ENCODE measurements at places on chromosomes 12 and 14.
A peak's percentile ranks its signal among the peaks of the same experiment; 100 is the strongest.

DNA sequence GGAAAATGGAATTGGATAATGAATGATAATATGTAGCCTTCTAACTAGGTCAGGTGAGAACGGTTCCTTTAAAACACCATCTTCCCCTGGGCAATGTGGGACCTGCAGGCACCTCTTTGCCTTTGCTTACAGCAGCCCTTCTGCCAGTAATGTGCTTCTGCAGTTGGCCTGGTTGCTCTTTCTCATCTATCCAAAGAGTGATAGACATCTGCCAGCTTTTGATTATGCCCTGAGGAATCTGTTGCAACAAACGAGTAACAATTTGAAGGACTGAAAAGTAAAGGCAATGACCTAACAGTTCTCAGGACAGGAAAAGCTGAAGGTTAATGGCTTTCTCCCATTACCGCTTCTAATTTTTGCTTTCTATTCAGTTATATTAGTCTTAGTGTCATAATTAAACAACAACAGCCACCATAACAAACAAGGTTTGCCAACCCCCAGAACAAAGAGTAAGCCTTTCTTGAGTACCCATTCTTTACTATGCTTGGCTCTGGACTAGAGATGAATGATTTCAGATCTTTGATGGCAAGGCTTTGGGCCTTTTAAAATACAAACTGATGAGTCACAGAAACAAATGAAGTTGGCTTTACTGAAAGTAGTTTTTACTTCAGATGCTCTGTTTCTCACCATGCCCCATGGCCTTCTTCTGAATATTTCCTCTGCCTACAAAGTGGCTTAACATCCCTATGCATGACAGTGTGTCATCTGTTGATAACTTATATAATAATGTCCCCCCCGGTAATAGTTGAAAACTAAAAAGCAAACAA lies 76.1 kb upstream of the KRR1 start:
- no peak for DNase-seq

DNA sequence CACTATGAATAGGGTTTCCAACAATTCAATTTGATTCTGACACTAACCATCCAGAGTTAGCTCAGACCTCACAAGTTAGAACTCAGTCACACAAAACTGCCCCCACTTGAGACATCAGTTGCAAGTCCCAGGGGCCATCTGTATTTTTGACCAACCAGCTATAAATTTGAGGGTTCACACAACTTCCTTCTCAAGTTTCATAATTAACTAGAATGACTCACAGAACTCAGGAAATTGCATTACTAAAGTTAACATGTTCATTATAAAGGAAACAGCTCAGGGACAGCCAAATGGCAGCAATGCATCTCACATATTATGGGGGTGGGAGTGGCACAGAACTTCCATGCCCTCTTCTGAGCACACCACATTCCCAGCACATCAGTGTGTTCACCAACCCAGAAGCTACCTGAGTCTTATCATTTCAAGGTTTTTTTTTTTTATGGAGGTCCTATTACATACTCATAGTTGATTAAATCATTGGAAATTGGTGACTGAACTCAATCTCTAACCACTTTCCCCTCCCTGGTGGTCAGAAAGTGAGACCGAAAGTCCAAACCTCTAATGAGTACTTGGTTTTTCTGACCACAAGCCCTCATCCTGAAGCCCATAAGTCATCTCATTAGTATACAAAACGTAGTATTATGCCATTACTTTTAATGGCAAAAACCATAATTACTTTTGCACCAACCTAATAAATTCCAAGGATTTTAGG lies 1721.5 kb upstream of the SEL1L start:
- DNase-seq: no peak

- DNase-seq: peak; percentile 99
Measured at GRCh38 chr14:21437063-21437901, 18.6 kb downstream of the CHD8 start.

- no peak for DNase-seq
Measured at GRCh38 chr12:76432733-76433132, 84.5 kb upstream of the BBS10 start.

DNA sequence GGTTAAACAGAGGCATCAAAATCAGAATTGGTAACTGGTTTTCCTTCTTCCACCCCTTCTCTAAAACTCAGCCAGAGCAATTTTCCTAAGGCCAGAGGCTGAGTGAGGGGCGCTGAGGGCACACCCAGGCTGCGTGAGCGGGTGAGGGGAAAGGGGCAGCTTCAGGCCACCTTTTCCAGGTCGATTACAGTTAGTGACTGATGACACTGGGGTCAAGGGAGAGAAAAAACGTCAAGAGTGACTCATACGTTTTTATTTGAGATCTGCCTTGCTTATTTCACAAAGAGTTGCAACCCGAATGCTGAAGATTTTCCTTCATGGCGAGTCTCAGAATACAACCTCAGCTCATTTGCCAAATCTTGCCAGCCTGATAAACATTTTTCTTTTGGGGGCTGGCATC lies 46.7 kb upstream of the EVL start:
- DNase-seq: no peak

- DNase-seq: no peak
Measured at GRCh38 chr12:9808504-9808903, 18.8 kb upstream of the KLRF1 start.

DNA sequence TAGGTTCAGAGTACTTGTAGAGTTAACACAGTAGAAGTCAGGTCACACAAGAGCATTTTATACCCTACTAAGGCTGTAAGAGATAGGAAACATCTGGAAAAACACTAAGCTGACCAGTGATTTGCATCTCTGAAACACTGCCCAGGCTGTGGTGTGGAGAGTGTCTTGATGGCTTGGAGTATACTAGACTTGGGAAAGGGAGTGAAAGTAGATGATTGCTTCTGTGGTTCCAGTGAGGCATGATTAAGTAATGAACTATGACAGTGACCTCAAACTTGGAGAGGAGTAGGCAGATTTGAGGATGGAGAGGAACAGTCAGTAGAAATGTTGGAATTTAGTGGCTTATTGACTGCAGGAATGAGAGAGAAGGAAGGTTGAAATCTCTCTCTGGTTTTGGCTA lies 201.2 kb downstream of the FLRT2 start:
- DNase-seq: no peak

Measured in hematopoietic multipotent progenitor cell treated with erythropoietin and hydrocortisone succinate and interleukin-3 and kit ligand, for 17 days (in vitro differentiated cells).